NCI-H1436 treated with DMSO at 0.1 percent for 48 hours (cell line): ENCODE measurements at places on chromosomes 12 and 14.

- DNase-seq: no peak
Observed at GRCh38 chr14:52917735-52918134, 33.1 kb downstream of the FERMT2 start.

- no peak for DNase-seq
Observed at GRCh38 chr12:34600592-34601462, 578.5 kb downstream of the ALG10 start.

GRCh38 chr12:65004270-65004669 is 116.8 kb downstream of the WIF1 start:
- no peak for DNase-seq

DNA sequence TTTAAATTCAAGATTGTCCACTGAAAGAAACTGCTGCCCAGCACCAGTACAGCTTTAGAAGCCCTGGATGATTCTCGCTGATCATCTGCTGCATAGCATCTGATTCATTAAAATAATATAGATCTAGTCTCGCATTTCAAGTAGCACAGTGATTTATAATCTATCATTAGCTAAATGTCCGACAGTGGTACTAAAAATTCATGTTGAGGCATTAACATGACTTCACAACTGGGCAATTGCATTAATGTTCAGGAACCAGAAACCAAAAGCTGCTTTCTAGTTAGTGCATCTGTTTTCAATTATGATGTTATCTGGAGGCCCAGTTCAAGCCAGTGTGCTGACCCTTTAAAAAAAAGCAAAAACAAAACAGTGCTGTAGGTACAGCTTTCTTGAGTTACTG is 1987.2 kb upstream of the SEL1L start:
- no peak for DNase-seq

DNA sequence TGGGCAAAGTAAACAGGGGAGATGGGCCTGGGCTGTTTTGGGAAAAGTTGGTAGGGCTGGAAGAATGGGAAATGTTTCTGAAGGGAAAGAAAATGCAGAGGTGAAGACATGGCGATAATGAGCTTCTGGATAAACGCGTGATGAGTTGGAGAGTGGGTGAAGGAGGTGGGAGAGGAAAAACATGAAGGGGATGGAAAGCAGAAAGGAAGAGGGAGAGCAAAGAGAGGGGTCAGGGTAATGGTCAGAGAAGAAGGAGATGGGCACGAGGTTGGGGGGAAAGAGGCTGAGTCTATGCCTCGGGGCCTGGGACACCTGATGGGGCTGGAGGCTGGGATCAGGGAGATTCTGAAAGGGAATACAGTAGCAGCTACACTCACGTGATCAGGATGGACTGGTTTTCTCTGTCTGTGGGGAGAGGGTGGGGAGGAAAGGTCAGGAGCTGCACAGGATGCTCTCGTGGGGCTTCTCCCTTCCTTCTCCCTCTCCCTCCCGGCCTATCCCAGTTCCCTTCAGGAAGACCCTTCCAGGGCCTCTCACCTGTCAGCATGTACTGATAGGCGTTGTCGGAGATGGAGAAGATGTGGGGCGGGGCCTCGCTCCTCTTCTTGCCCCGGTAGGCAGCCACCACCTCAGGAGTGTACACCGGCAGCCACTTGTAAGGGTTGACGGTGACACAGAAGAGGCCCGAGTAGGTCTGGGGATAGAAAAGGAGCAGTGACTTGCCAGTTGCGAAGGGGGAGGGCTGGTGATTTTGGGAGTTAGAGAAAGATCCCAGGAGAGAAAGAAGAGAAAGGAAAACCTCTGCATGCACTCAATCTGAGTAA is 3.1 kb downstream of the MYH7 start:
- no peak for DNase-seq

DNA sequence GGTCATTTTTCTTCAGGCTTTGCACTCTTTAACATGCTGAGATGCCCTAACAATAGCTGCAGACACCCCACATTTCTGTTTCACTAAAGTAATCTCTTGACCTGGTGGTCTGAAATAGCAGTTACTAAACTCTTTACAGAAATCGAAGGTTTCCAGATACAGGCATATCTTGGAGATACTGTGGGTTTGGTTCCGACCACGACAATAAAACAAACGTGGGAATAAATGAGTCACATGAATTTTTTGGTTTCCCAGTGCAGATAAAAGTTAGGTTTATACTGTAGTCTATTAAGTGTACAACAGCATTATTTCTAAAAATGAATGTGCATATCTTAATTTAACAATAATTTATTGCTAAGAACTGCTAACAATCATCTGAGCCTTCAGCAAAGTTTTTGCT is 208.7 kb downstream of the EGLN3 start:
- no peak for DNase-seq

DNA sequence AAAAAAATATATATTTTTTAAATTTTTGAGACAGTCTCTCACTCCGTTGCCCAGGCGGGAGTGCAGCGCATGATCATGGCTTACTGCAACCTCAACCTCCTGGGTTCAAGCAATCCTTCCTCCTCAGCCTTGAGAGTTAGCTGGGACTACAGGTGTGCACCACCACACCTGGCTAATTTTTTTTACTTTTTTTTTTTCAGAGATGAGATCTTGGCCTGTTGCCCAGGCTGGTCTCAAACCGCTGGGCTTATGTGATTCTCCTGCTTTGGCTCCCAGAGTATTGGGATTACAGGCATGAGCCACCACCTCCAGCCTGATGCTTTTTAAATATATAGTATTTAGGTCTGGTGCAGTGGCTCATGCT is 24.5 kb downstream of the MDM2 start:
- no peak for DNase-seq

GRCh38 chr14:98816195-98816594 is 455.8 kb downstream of the BCL11B start:
- DNase-seq: no peak

DNA sequence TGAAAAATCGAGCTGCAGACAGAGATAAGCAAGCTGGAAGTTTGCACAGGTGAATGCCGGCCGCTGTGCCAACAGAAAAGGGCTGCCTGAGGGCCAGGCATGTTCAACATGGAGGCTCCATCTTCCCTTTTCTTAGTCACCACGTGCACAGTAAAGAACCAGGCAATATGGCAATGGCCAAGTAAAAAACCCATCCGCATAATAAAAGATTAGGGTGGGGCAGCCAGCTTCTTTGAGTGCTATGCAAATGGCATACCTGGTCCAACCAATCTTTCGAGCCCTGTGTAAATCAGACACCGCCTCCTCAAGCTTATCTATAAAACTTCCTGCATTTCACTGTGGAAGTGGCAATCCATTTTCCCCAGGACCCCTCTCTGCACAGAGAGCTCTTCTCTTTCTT is 16.7 kb downstream of the PNP start:
- DNase-seq: no peak

GRCh38 chr12:68812553-68813241 is 4.7 kb downstream of the MDM2 start:
- no peak for DNase-seq
